Stimulated activated CD8-positive, alpha-beta memory T cell treated with anti-CD3 and anti-CD28 coated beads, Interleukin-4, amount 100 ng/mL, for 1 hour (primary cell): ENCODE measurements at places on chromosomes 5 and 9.

GRCh38 chr5:155307229-155307628 lies 293.7 kb downstream of the KIF4B start:
- no peak for DNase-seq

DNA sequence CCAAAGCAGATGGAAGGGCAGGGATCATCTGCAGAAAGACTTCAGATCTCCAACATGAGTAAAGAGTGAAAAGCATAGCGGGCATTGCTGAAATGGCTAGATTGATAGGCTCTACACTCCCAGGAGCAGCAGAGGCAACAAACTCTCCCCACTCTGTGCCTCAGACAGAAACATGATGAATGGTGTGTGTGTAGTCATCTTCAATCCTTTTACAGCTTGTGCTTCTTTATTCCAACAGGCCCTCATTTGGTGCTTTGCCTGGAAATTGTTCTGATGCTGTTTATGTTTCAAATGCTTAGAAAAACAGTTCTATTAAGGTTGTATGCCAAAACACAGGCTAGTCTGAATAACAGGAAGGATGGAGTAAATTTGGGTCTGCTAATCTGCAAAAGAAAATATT lies 176.2 kb downstream of the DMRTA1 start:
- no peak for DNase-seq

DNA sequence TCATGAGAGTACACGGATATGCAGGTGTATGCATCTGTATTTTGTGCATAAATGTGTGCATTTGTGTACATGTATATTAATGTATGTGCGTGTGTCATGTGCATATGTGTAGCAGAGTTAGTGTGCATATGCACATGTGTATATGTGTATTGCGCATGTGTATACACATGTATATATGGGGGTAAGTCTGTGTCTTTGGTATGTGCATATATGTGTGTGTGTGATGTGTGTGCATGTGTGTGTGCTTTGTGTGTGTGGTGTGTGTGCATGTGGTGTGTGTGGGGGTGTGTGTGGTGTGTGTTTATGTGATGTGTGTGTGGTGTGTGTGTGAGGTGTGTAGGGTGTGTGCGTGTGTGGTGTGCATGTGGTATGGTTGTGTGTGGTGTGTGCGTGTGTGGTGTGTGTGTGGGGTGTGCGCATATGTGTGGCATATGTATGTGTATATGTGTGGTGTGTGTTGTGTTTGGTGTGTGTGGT lies 13.1 kb upstream of the CTSL start:
- DNase-seq: no peak

GRCh38 chr5:179171816-179172745 lies 111.9 kb downstream of the ZNF354C start:
- DNase-seq: no peak

GRCh38 chr9:135505406-135506187 lies 5.1 kb downstream of the MRPS2 start:
- DNase-seq: no peak

DNA sequence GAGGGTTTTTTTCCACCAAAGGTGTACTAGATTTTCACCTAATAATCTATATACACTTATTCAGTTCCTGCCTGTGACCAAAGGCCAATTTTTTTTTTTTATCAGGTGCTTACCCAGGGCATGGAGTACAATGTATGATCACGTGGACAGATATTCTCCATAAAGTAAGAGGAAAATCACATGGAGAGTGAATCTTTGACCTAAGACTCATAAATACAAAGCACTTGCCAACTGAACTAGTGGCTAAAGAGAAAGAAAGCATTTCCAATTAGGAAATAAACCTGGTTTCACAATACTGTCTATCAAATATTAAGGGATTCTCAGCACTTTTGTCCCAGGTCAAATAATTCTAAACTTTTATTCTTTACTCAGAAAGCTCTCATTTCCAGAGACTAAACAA lies 33.0 kb upstream of the CEP120 start:
- no peak for DNase-seq

- no peak for DNase-seq
Observed at GRCh38 chr9:125984461-125984860, 237.3 kb downstream of the PBX3 start.

GRCh38 chr5:174903172-174903732 lies 178.9 kb downstream of the MSX2 start:
- no peak for DNase-seq

DNA sequence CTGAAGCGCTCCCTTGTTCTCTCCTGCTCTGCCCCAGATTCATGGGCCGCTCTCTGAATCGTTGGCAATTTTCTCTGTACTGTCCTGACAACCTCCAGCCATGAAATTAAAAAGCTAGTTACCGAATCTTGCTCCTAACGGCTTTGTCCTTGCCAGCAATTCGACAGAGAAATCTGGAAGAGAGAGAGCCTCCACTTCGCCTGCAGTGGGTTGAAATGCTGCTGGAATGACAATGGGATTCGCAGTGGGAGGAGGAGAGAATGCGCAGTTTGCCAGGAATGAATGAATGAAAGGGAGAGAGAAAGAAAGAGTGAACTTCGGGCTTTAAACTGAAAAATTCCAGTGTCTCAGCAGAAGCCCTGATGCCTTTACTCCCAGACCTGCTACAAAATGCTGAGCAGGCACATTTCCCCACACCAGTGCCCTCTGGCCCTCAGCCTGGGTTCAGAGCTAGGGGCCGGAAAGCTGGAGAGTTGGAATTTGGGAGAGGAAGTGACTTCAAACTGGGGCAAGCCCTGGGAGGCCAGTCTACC lies 11.5 kb upstream of the BOD1 start:
- no peak for DNase-seq

DNA sequence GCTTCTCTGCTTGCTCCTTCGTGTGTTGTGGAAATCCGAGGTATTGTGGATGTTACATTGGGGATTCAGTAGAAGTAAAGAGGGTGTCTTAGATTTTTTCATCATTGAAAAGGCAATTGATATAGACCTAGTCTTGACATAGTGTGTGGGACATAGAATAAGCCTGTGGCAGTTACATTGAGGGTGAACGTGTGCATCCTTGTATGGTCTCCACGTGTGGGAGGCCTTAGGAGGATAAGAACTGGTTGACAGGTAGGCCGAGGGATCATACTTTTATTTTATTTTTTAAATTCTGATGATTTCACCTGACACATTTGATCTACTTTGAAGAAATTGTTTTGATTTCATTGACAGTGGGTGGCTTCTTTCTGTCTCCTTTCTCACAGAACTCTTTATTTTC lies 17.0 kb upstream of the FAM120AOS start:
- DNase-seq: no peak

- no peak for DNase-seq
Observed at GRCh38 chr5:109788596-109788995, 98.9 kb downstream of the MAN2A1 start.

DNA sequence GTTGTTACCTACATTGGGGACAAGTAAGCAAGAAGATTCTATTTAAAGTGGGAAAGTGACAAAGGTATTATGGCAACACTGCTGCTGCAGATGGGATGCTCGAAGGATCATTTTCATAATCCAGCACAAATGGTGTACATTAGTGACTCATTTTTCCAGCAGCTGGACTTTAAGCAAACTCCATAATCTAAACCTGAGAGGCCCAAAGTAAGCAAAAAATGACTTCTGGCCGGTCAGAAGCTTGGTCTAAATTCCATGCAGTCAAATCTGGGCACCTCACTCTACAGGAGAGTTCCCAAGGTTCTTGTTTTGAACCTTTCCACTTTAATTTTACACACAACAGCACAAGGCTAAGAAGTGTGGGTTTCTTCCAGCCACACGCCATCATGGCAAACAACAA lies 43.6 kb upstream of the TRAF1 start:
- no peak for DNase-seq

DNA sequence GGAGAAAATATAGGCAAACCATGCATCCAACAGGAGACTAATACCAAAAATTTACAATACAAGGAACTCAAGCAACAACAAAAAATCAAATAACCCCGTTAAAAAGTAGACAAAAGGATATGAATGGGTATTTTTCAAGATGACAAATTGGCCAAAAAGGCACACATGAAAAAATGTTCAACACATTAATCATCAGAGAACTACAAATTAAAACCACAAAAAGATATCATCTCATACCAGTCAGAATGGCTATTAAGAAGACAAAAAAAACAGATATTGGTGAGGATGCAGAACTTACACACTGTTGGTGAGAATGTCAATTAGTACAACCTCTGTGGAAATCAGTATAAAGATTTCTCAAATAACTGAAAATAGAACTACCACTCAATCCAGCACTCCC lies 35.0 kb downstream of the TEX10 start:
- DNase-seq: no peak

DNA sequence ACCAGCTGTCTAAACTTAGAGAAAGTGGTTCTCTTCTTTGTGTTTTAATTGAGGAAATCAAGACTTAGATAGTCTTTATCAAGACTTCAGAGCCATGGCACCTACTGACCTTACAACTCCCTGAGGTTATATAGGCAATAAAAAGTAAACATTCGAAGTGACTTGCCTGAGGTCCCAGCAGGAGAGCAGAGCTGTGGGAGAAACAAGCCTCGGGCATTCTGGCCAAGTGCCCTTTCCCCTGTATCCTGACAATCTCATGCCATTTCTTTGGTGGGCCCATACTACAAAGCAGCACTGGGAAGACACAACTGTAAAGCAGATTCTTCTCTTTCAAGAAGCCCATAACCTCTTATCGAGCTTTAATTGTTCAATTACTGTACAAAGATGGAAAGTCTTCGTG lies 23.1 kb downstream of the FREM1 start:
- no peak for DNase-seq

- DNase-seq: no peak
Observed at GRCh38 chr5:119333421-119333851, 22.4 kb upstream of the TNFAIP8 start.

DNA sequence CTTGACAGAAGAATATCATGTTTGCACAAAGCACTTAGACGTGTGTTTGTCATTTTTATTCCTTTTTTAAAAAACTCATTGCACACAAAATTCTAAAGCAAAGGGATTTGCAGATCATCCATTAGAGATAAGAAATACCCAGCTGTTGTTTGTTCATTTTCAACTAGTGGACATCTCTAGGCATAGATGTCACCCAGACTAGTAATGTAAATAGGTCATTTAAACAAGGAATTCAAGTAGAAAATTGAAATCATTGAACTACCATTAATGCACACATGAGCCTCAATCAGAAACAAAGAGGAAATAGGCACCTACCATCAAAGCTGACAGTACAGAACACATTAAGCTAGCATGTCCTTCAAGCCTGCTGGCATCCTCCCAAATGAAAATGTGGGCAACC lies 107.3 kb downstream of the OR2K2 start:
- no peak for DNase-seq

- DNase-seq: no peak
Observed at GRCh38 chr5:15776346-15776745, 276.4 kb downstream of the FBXL7 start.

GRCh38 chr5:120447706-120448239 lies 16.3 kb upstream of the PRR16 start:
- DNase-seq: no peak

GRCh38 chr5:142357469-142358090 lies 32.8 kb upstream of the SPRY4 start:
- DNase-seq: no peak

DNA sequence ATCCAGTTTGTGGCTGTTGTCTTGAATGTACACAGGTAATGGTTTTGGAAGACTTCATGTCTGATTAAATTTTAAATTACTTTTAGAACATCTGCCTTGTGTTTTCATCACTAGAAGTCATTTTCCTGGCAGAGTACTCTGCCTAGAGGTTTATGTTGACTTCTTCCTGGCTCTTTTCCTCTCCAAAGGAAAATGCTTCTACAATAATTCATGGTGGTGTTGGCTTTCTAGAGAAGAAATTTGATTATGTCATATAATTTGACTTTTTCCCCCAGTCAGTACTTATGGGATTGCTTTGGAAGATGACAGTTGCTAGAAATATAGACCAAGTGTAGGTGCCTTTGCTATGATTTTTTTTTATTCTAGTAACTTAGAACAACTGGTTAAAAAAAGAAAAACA lies 46.8 kb downstream of the F2RL2 start:
- DNase-seq: no peak

DNA sequence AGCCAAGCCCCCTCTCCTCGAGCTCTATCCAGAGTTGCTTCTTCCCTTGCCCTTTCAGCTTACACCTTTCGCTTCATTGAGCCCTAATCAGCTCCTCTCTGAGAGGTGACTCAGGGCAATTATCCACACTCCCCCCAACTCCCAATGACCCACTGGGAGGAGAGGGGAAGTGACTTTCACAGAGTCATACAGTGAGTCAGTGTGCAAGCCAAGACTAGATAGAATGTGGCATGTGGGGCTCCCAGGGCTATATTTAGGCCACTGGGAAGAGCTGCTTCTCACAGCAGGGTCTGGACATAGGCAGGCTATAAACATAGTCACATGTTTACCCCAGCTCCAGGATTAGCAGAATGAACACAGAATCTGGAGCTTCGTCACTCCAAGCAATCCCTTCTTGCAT lies 57.4 kb downstream of the NRG2 start:
- no peak for DNase-seq

DNA sequence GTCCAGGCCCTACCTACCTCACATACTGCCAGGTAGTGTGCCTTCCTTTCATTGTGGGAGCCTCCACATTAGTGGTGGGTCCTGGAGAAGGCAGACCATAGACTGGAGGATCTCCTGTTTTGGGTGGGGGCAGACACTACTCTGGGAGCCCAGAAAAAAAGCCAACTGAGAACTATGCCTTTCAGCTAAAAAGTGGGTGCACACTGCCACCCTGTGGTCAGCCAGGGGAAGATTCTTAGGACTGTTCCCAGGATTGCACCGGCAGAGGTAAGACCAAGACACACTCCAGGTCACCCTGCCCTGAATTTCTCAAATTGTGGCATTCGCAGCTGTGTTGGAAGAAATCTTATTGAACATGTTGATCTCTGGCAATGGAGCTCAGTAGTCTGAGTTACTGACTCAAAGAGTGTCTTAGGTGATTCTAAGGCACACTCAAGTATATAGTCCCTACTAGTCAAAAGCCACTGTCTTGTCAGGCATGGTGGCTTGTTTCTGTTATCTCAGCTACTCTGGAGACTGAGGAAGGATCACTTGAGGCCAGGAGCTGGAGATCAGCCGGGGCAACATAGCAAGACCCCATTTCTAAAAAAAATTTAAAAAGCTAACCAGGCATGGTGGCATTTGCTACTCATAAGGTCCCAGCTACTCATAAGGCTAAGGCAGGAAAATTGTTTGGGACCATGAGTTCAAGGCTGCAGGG lies 3.6 kb downstream of the SIGMAR1 start:
- DNase-seq: peak; percentile 55

GRCh38 chr5:143409926-143410325 lies 6.4 kb upstream of the NR3C1 start:
- DNase-seq: no peak
